GM04504 (cell line): ENCODE measurements at places on chromosomes 4 and X.

DNA sequence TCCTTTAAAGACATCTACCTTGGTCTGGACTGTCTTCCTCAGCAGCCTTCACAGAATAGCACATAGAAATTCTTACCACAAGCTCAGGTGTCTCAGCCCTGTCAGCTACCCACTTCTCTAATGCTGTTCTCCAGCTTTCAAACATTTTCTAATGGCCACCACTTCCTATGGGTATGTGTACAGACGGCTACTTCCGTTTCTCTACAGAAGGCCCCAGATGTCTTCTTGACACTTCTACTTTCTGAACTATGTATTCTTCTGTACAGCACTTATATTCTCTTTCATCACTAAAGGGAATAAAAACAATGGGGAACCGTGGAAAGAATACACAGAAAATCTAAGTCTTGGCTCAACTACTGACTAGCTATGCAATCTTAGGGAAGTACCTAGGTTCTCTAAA is 13.3 kb downstream of the OPHN1 start:
- DNase-seq, result no peak

DNA sequence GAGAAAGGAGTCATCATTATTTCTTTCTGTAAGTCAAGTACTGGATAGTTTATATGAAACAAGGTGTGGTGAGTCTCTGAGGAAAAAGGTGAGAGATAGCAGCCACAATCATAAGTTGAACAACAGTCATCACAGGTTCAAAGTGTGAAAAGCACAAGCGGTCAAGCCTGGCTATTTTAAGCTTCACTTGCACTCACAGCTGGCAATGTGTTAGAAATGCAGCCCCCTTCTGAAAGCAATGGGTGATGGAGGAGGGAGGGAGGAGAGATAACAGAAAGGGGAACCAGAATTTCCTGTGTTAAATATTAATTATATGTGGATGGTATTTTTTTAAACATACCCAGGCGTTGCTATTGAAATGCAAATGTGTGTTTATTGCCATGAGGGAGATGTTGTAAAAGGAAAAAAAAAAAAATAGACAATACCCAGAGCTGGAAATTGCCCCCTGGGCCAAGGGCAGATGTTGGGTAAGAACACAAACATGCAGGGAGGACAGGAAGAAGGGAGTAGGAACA is 26.9 kb upstream of the BMP3 start:
- no peak for DNase-seq

DNA sequence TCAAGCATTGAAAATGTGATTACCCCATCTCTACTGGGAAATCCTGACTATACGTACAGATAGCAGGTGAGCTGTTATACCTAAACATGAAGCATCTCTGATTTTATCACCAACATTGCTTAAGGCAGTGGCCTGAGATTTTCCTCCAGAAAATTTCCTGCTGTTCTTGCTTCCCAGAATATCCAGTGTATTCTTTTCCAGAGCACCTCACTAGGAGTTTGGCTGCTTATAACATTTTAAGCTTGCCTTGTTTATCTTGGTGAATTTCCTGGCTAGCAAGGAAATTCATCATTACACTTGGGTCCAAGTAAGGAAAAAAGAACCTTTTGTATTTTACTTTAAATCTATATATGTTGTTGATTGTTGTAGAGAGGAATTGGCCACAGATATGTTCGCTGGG is 73.0 kb upstream of the CLCN4 start:
- DNase-seq, result no peak

- DNase-seq, result no peak
These were observed 313.1 kb upstream of the TACR3 start for GRCh38 chr4:104032896-104033295.

DNA sequence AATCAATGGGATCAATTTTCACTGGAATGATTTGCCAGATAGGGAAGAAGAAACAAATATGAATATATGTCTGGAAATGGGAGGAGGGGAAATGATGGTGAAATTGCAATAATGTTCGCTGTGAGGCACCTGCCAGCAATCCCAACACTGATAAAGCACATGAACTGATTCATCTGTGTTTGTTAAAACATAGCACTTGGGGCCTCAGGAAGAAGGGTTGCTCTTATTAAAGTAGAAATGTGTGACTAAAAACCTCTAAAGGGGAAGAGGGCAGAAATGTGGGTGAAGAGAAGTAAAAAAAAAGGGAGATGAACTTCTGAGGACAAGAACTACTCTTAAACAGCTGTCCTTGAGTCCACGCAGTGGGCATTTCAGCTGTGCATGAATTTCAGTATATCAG is 101.4 kb downstream of the C4orf51 start:
- DNase-seq, result no peak

DNA sequence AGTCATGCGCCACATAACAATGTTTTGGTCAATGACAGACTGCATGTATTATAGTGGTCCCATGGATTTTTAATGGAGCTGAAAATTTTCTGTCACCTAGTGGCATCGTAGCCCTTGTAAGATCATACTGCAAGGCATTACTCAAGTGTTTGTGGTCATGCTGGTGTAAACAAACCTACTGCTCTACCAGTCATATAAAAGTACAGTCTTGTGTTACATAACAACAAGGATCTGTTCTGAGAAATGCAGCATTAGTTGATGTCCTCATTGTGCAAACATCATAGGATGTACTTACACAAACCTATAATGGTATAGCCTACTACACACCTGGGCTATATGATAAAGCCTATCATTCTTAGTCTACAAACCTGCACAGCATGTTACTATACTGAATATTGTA is 34.6 kb downstream of the COX18 start:
- no peak for DNase-seq

DNA sequence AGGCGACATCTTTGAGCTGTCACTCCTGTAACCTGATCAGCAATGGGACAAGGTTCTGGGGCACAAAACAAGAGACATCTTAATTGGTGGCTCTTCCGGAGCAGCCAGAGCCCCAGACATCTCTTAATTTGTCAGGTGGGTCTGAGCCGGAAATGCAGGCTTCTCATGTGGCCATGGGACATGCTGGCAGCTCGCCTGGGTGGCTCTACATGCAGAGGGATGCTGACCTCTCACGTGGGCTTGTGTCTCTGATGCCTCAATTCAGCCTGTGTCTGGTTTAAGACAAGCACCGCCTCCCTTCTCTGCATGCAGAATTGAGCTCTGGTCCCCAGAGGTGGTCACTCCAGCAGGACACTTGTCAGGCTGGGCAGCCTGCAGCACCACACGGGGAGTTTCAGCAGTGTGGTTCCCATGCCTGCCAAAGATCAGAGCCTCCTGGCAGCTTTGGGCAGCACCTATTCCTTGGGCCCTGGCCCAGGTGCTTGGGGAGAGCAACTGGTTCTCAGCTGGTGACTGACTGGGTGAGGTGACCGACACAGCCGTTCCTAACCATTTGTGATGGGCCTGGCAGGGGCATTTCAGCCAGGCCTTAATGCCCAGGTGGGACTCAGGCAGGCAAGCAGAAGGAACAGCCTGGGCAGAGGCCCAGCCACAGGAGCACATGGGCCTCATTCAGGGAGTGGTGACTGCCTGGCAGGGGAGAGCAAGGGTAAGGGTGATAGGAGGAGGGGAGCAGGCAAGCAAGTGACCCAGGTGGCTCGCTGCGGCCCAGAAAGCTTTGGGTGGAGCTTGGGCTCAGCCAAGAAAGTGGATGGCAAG is 53.4 kb downstream of the HMX1 start:
- DNase-seq, result no peak

DNA sequence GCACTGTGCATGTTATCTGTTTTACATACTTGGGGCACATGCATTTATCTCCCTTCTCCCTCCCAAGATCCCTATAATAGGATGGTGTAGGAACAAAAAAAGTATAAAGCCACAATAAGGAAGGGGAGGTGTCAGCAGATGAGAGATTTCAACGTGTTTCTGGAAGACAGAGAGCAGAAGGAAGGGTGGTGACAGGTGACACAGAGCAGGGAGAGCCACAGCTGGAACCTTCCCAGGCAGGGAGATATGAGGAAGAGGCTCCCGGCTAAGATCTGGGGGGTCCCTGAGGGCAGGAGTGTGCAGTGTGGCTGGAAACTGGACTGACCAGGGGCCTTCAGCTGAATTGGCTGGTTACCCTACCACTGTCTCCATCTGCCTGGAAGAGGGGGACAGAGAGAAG is 107.4 kb downstream of the BCOR start:
- DNase-seq, result no peak

DNA sequence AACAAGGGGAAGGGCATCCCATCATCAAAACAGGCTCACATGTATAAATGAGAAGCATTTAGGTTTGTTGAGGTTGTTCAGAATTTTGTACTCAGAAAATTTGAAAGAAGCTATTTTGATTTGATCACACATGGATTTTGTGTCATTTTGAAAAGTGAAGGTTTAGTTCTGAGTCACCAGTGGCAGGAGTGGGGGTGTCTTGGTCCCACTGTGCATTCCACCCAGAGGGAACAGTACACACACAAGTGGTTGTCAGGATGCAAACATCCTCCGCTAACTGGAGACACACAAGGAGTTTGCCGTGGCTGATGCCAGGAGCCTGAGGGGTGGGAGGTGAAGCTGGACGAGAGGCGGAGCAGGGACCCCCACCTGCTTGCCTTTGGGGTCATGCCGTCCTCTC is 198.2 kb upstream of the PSAPL1 start:
- no peak for DNase-seq

DNA sequence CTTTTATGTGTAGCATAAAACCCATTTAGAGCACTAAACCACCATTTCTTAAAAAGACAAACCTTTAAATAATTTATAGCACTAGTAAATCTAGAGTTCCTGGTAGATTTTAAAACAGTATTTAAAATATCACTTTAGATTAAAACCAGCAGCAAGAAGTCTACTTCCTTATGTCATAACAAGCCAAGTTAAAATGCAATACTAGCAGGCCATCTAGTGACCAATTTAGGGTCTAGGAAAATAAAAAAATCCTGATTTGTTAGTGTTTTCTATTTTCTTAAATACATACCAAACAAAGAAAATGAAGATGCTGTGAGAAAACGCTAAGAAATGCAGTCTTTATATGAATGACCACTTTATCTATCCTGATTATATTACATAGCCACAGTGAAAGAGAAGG is 53.9 kb downstream of the PAPSS1 start:
- no peak for DNase-seq
